ENCODE measurements at places on chromosomes 5 and 9.

DNA sequence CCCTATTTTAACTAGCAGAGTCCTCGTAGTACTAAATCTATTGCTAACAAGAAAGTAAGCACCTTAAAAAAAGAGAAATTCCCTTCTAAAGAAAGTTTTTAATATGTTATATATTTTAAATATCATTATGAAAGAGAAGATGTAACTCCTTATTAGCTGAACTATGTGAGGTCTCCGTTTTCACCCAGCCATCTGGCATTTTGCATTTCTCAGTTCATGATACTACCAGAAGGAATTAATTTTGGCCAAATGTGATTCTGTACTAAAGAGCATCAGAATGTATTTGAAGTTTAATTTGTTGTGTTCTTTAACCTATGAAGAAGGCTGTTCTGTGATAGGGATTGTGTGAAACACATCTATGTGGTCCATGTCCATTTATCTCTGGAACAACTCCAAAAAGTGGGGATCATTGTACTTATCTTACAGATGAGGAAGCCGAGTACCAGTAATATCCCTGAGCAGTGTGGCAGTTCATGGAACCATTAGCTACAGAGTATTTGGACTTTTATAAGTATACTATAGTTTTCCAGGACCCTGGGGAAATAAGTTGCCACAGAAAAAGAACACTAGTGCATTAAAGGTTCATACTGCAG lies 29.8 kb downstream of the TNFAIP8 start:
- DNase-seq = no peak

GRCh38 chr5:16980983-16981382 lies 44.9 kb upstream of the MYO10 start:
- DNase-seq = no peak

GRCh38 chr9:94610181-94610606 lies 16.6 kb upstream of the FBP2 start:
- DNase-seq = no peak

- DNase-seq = no peak
These were observed 105.2 kb downstream of the CDK5RAP2 start for GRCh38 chr9:120474591-120475243.

GRCh38 chr5:135185481-135186065 lies 151.5 kb upstream of the PITX1 start:
- no peak for DNase-seq

GRCh38 chr5:53219174-53219573 lies 109.6 kb upstream of the MOCS2 start:
- DNase-seq = no peak

DNA sequence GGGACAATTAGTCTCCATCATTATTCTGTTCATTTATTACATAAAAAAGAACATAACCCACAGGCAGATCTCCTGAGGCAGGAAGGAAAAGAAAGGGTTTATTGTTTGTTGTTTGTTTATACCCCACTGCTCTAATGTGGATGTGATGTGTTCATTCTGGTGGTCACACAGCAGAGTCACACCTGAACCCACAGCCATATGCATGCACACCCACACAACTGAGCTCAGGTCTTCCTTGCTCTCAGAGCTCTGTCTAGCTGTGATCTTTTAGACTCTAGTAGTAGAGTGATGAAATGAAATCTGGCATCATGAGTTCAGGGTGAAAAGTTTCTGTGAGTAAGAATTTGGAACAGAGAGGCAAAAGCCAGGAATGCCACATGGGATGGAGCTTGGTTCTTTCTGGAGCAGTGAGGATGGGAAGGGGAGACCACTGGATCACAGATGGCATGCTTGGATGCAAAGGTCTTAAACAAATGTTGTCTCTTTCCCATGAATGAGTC lies 227.0 kb downstream of the PAPPA start:
- DNase-seq = no peak

DNA sequence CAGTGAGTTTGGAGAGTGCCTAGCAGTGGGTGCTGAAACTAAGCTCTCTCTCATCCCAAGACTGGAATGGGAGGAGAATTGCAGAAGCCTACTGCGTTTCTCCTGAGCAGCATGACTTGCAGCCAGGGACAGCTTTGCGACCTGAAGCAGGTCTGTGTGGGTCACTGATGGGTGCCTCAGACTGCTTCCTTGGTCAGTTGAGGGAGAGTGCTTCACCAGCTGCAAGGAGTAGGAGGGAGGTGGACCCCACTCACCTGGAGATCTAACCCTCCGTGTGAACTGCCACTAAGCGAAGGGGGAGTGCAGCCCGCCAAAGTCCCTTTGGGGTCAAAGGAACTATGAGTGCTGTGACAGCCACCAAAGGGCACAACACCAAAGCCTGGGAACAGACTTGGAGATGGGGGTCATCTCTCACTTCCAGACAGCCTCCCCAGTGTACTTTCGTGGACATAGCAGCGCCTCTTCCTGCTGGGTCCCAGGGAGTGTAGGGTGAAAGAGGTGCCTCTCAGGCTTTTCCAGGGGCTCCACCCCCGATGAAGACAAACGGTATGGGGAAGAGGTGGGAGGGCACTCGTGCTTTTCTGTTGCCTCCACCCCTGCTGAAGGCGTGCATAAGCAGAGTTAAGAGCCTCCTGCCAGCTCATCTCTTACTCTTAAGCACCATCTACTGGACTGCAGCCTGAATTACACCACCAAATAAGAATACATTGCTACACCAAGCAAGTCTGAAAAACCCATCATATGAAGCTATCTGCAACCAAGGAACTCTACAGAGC lies 34.3 kb upstream of the MACIR start:
- DNase-seq = no peak

GRCh38 chr9:134886413-134886913 lies 5.9 kb downstream of the FCN2 start:
- no peak for DNase-seq

DNA sequence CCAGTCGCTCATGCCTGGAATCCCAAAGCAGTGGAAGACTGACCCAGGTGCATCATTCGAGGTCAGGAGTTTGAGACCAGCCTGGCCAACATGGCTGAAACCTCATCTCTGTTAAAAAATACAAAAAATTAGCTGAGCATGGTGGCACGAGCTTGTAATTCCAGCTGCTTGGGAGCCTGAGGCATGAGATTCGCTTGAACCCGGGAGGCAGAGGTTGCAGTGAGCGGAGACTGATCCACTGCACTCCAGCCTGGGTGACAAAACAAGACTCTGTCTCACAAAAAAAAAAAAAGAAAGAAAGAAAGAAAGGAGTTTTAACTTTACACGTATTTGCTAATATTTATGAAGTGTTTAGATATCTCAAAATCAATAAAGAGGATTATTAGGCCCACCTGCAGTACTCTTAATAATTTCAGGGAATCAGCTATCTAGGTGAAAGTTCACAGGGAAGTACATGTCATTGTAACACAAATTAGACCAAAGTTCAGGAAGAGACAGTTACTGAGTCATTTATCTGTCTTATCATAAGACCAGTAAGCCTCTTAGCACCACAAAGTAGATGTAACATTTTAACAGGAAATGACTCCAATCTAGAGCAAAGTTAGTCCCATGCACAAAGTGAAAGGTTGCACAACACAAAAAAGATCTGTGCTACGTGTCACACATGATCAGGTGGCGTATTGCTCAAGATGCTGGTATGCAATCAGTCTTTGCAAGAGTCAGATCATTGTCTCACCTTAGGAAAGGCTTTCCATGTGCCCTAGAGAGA lies 34.1 kb upstream of the PLIN2 start:
- no peak for DNase-seq

GRCh38 chr5:119255571-119256356 lies 100.1 kb upstream of the TNFAIP8 start:
- DNase-seq = no peak

DNA sequence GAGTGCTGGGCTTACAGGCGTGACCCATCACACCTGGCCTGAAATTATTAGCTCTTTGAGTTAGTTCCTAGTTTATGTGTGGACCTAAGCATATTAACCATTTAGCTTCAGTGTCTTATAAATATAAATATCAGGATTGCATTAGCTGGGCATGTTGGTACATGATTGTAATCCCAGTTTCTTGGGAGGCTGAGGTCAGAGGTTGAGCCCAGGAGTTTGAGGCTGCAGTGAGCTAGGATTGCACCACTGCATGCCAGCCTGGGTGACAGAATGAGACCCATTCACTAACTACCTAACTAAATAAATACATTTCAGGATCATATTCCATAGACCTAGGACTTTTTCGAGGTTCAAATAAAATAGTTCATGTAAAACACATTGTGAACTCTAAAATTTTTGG lies 129.8 kb downstream of the VPS13A start:
- DNase-seq = no peak

- DNase-seq = no peak
These were observed 106.7 kb downstream of the FOCAD start for GRCh38 chr9:20790721-20791120.

GRCh38 chr5:69285448-69286116 lies 47.0 kb downstream of the CCDC125 start:
- DNase-seq = no peak

DNA sequence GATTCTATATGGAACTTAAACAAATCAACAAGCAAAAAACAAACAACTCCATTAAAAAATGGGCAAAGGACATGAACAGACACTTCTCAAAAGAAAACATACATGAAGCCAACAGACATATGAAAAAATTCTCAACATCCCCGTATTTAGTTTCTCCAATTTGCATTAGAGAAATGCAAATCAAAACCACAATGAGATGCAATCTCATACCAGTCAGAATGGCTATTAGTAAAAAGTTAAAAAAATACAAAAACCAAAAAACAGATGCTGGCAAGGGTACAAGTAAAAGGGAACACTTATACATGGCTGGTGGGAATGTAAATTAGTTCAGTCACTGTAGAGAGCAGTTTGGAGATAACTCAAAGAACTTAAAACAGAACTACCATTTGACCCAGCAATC lies 342.1 kb upstream of the NUDT12 start:
- DNase-seq = no peak

DNA sequence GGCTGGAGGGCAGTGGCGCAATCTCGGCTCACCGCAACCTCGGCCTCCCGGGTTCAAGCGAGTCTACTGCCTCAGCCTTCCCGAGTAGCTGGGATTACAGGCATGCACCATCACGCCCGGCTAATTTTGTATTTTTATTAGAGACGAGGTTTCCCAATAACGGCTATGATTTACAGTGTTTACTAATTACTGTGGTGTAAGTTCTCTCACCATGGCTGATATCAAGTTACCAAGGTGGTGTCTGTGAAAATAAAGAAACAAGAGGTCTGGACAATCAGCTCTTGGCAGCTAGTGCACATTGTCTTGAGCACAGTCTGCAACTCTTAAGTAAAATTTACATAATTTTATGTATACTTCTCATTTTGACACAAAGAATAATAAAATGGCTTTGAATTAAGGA lies 385.5 kb upstream of the COX7C start:
- DNase-seq = no peak

- DNase-seq = no peak
These were observed 9.6 kb upstream of the IFNE start for GRCh38 chr9:21491756-21492155.

GRCh38 chr9:4174546-4175175 lies 125.2 kb downstream of the GLIS3 start:
- no peak for DNase-seq

- no peak for DNase-seq
These were observed 139.0 kb upstream of the SLC27A6 start for GRCh38 chr5:128826275-128826674.

- DNase-seq = no peak
These were observed 85.2 kb downstream of the IRX1 start for GRCh38 chr5:3680821-3681220.

DNA sequence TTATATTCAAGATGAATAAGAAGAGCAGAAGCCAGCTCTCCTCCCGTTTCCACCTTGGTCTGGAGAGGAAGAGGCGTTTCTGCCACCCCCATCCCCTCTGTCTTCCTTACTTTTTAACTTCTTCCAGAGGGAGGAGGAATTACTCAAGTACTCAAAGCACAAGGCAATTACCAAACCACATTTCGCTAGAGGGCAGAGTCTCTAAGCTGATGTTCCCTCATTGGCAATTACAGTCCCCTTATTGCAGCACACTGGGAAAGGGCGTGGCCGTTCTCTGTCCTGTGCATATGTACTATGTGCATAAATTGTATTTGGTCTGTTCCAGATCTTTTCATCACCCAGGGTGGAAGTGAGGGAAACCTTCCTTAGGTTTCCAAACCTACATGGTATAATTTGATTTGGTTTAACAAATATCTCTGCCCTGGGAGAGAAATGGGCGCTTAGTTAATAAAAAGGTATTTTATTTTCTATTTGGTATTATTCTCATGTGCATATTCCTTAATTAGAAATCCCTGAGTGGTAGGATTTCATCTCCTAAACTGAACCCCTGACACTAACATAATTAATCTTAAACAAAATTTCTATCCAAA lies 29.8 kb upstream of the ALDOB start:
- DNase-seq = no peak

GRCh38 chr5:135832941-135833920 lies 1.2 kb upstream of the SLC25A48 start:
- no peak for DNase-seq

- DNase-seq = no peak
These were observed 226.4 kb downstream of the PCSK5 start for GRCh38 chr9:76116913-76117312.

GRCh38 chr9:19485193-19485592 lies 76.4 kb downstream of the ACER2 start:
- no peak for DNase-seq

DNA sequence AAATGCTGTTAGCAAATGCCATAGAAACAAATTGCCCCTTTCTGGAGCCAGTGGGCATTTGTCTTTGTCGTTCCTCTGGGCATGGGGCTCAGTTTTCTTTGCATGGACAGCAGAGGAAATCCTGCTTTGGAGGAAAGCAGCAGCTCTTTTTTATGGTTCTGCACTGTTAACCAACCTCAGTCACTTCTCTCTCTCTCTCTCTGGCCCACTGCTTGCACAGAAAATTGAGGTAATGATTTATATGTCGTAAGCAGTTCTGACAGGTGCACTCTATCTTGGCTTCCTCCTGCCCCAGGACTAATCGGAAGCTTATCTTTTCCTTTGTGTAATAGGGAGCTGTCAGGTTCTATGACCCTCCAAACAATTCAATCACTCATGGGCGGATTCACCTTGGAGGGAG lies 159.6 kb upstream of the GPR151 start:
- DNase-seq = no peak

GRCh38 chr9:78821126-78821822 lies 524.3 kb downstream of the PSAT1 start:
- DNase-seq = no peak

DNA sequence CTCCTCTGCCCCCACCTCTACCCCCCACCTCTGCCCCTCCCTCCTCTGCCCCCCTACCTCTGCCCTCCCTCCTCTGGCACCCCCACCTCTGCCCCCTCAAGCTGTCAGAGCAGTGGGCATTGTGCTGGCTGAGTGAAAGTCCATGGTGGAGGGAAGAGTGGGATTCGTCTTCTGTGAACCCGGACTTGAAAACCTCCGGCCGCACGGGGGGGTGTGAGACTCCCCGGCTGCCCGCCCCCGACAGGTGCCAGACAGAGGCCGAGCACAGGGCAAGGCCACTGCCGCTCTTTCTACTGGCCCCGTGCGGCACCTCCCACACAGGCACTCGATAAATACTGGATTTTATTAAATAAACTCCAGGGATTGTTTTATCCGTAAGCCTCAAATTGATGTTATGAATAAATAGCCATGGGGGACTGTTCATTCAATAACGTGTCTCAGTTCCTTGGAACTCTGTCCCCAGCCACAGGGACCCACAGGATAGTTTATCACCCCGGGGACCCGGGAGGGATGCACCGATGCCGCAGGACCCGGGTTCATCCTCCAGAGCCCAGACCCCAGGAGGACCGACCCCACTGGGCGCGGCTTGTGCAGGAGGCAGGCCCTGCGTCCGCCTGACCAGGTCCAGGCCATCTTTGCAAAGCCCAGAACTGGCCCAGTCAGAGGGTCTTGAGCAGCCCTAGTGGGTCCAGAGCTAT lies 2.6 kb upstream of the QRFP start:
- DNase-seq = no peak

Measured in activated CD4-positive, alpha-beta T cell treated with anti-CD3 and anti-CD28 coated beads, Interleukin-2, amount 50 U/mL, for 24 hours (primary cell).